ENCODE measurements at places on chromosomes 5 and 9.

GRCh38 chr5:171450423-171451331 lies 31.2 kb downstream of the FGF18 start:
- DNase-seq, result peak; percentile 86

DNA sequence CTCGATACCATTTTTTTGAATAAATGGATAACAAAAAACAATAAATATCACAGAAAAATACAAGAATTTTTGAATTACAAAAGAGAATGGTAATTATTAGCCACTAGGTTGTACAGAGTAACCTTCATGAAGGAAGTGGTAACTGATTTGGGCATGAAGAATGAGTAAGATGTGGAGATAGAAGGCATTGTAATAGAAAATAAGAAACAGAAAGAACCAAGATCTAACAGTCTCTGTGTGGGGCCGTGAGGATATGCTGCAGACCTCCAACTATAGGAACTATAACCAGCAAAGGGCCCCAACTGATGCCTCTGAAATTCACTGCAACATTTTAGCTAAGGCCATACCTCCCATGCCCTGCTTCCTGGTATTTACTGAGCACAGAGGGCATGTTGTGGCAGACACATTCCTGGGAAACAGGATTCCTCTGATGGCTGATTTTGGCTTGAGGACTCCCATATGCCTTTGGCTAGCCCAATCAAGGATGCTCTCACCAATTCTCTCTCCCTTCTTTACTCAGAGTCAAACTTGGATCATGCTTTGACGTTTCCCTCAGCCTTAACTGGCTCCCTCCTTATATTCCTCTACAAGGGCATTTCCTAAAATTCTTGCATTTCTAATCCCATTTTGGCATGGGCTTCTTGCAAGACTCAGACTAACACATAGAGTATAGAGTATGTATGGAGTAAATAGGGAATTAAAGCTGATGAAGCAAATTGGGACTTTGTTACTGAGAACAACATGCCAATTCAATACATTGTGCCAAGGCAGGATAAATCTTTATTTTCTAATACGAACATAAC lies 208.9 kb downstream of the PDE4D start:
- DNase-seq, result no peak

DNA sequence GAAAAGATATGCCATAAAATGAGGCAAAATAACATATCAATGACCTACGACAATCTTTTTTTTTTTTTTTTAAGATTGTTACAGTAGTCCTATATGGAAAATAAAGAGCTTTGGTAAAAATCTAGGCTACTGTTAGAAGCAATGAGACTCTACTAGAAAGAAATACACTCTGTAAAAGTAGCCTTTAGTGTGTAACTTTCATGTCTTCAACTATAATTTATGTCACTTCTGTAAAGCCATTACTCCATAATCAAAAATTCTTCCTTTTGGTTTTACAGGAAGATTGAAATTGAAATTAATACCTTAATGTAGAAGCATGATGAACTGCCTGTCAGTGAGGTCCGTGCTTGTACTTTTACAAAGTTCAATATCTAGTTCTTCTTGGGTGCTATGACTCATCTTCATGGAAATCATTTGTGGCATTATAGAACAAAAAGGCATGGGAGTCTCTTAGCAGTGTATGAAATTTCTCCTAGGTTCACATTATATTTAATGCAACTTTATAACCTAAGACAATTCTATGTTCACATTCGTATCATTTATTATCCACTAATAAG lies 1393.1 kb downstream of the EFNA5 start:
- no peak for DNase-seq

GRCh38 chr5:132013006-132013689 lies 1.7 kb upstream of the ACSL6 start:
- no peak for DNase-seq

DNA sequence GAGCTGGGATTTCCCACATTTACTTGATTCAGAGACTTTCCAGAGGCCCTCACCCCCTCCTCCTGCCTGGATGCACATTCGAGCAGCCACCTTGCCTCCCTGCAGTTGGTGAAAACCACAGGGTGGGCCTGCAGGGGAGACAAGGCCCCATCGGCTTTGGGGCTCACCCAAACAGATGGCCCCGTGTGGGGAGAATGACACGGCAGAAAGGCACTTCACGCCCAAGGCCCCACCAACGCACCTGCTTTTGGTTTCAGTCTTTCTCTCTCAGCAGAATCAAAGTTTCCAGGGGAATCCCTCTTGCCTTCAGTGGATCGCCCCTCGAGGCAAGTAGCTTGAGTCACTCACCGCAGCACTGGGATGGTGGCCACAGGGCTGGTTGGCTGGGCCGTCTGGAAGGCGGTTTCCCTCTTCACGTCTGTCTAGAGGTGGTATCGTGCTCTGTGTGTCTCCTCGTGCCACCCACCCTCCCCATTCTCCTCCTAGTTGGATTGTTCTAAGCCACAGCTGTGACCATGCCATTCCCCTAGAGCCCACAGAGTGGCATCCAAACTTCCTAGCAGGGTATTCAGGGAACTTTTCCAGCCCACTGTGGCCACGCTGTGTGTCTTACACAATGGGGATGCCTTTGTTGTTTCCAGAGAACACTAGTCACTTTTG lies 31.8 kb downstream of the SEC61B start:
- peak; percentile 63 for DNase-seq

DNA sequence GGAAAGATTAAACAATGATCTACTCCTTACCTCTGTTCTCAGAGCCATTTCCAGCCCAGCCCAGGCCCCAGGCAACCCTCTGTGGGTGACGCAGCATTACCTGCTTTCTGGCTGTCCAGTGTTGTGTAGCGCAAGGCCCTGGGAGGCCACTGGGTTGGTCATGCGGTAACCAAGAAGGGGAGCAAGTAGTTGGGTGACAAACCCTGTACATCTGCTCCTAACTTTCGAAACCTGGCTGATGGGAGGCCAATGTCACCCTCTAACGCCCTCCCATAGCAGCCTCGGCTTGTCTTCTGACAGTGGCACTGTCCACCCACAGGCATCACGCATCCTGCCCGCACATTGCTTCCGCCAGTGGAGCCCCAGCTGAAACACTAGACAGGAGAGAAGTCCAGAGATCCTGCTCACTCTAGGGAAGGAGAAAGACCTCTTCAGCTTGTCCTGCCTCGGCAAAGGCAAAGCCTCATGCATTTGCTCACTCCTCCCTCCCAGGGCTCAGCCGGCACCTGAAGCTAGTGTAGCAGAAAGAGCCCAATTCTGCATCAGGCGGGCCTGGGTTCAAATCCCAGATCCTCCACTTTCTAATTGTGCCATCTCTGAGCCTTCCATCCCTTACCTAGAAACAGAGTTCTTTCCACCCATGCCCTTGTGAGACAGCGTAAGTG lies 94.6 kb downstream of the ADAMTS2 start:
- DNase-seq, result no peak

Measured in ELR (cell line).